ENCODE measurements at places on chromosomes 11 and 22.
A peak's percentile ranks its signal among the peaks of the same experiment; 100 is the strongest.

- DNase-seq: no peak
These were observed 3.5 kb downstream of the MEI1 start for GRCh38 chr22:41702763-41703162.

GRCh38 chr22:43465291-43466015 is 53.6 kb downstream of the MPPED1 start:
- no peak for DNase-seq

DNA sequence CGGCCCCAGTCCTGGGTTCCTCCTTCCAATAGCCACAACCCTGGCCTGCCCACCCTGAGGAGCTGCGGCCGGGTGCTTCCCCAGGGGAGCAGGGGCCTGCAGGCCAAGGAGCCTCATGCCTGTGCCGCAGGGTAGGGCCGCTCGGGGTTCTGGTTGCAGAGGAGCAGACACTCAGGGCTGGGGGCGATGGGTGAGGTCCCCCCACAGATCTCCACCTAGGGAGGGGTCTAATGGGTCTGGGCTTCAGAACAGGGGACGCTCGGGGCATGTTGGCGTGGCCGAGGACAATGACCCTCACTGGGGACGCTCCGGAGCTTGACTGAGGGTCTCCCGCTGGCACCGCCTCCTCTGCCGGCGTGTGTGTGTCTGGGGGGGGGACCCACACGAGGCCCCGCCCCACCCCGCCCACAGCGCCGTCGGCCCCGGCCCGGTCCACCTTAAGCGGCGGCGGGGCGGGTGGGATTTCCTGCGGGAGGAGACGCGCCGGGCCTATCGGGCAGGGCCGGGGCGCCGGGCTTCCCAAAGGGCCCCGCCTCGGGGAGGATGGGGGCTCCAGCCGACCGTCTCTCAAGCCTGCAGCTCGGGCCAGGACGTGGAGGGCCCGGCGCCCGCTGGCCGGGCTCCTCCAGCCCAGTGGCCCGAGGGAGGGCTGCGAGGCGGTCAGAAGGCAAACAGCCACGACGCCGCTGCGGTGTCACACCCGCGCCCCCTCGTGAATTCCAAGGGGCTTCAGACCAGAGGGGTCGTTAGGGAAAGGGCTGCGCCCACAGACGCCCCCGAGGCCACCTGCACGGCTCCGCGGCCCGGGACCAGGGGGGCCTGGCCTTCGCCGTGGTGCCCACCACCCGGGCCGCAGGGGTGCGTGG is 640 bp upstream of the ZDHHC8 start:
- peak; percentile 75 for DNase-seq

DNA sequence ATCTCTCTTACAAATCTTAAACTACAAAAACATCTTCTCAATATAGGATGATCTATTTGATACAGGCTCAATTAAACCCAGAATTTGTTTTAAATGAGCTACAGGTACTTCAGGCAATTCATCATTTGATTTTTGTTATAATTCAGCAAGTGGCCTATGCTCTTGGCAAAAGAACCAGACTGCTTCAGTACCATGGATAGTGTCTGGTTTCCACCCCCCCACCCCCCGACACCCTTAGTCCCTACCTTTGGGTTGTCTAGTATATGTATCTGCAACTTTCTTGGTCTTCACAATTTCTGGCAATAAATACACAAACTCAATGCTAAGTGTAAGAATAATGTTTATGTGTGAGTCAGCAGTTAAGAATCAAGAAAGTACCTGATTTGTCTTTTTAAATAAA is 97.3 kb upstream of the API5 start:
- no peak for DNase-seq

GRCh38 chr11:128868841-128869671 is 2.0 kb upstream of the KCNJ1 start:
- no peak for DNase-seq

DNA sequence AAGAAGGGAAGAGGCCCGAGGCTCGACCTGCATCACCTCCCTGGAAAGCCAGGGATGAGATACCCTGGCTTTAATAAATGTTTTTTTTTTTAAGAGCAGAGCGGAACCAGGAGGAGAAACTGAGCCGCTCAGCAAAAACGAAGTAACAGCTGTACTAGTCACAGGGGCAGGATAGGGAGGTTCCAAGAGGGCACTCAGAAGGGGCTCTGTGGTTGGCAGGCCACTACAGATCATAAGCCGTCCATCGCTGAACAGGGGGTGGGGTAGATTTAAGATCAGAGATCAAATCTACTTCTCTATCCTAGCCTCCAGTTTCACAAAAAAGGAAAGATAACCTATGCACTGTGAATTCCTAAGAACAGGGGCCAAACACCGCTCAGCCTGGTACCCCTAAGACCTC is 625 bp downstream of the EIF3D start:
- no peak for DNase-seq

GRCh38 chr22:39396797-39397195 is 2.8 kb upstream of the TAB1 start:
- no peak for DNase-seq

DNA sequence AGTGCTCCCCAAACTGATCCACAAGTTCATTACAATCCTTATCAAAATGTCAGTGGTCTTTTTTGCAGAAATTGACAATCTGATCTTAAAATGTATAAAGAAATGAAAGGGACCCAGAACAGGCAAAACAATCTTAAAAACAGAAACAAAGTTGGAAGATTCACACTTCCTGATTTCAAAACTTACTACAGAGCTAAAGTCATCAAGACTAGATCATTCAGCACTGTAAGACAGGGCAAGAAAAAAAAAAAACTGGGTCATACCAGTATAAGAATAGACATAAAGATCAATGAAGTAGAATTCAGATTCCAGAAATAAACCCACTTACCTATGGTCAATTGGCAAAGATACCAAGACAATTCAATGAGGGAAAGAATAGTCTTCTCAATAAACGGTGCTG is 4.5 kb upstream of the STK33 start:
- no peak for DNase-seq

- DNase-seq: no peak
These were observed 75.0 kb downstream of the NFAM1 start for GRCh38 chr22:42357221-42357620.

DNA sequence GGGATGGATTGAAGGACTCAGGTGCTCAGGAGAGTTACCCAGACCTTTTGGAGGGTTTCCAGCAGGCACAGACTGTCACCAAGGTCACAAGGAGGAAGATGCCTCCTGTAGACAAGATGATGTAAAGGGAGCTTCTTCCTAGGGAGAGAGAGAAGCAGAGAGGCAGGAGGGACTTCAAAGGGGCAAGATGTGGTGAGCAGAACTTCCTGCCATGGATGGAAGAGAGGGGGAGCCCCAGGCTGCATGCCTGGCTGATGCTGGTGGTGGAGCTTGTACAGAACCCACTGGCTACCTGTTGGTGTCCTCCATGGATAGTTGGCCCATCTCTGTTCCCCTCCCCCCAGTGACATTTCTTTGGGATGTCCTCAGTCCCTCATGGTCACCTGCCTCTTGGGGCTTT is 4.2 kb downstream of the HEPN1 start:
- no peak for DNase-seq

- no peak for DNase-seq
These were observed 1017.0 kb upstream of the TENM4 start for GRCh38 chr11:80457823-80458222.

DNA sequence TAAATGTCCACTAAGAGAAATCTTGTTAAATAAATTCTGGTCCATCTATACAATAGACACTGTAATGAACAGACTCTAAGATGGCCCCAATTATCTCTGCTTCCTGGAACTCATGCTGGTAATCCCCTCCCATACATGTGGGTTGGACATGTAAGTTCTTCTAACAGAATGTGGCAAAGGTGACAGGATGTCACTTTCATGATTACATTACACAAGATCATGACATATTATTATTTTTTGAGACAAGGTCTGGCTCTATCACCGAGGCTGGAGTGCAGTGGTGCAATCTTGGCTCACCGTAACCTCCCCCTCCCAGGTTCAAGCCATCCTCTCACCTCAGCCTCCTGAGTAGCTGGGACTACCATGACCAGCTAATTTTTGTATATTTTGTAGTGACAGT is 14.6 kb upstream of the NDUFC2 start:
- no peak for DNase-seq

DNA sequence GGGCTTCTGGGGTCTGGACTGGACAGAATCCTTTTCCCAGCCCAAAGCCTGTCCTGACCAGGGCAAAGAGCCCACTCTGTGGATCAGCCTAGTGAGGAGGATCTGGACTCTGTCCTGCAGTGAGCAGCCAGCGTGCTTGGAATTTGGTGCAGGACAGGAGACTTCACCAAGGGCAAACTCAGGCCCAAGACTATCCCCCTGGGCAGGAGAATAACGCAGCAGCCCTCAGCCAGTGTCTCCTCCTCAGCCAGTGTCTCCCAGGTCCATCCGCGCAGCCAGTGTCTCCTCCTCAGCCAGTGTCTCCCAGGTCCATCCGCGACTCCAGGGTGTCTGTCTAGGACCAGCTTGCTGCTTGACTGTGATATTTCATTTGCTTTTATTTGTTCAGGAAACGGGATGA is 1334.0 kb downstream of the TBC1D22A start:
- DNase-seq: no peak

GRCh38 chr22:38513063-38513462 is 7.0 kb upstream of the DDX17 start:
- DNase-seq: no peak

DNA sequence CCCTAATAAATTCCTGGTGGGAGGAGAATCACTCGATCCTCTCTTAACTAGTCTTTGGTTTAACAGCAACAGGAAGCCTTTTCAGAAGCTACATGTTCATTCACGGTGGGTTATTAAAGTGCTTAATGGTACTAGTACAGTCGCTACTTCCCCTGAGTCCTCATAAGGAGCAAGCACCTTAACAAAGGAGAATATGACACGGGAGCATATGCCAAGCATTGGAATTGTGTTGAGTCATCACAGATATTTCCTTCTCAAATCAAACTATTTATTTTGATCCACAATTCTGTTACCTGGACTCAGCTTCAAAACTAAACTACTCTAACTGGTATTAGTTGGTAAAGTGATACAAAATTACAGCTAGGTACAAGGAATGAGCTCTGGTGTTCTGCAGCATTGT is 177.5 kb upstream of the CTSC start:
- no peak for DNase-seq

- DNase-seq: no peak
These were observed 31.4 kb upstream of the AQP11 start for GRCh38 chr11:77558380-77558779.

DNA sequence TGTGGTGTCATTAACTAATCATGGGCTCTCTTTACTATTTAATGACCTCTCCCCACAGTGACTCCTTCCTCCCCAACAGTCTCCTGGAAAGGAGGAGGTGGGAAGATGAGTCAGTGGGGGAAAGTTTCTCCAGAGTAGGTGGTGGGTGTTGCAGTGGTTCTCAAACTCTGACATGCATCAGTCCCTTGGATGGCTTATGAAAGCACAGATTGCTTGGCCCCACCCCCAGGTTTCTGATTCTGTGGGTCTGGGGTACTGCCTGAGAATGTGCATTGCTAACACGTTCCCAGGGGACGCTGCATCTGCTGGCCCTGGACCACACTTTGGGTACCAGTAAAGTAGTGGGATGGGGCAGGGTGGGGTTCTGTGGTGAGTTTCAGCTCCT is 9.8 kb downstream of the CD82 start:
- peak; percentile 41 for DNase-seq

- no peak for DNase-seq
These were observed 8.7 kb upstream of the UCP3 start for GRCh38 chr11:74017631-74018030.

- DNase-seq: no peak
These were observed 79.5 kb downstream of the GAB2 start for GRCh38 chr11:78338138-78338537.

- no peak for DNase-seq
These were observed 415.9 kb upstream of the CADM1 start for GRCh38 chr11:115920092-115920461.

- DNase-seq: no peak
These were observed 44.6 kb upstream of the ZBED5 start for GRCh38 chr11:10902301-10903063.

- DNase-seq: no peak
These were observed 61.7 kb downstream of the BRD1 start for GRCh38 chr22:49765951-49766350.

- no peak for DNase-seq
These were observed 56.2 kb downstream of the WNT11 start for GRCh38 chr11:76150141-76150540.

GRCh38 chr22:43867839-43868635 is 5.7 kb upstream of the SULT4A1 start:
- DNase-seq: no peak

- no peak for DNase-seq
These were observed 1428.0 kb upstream of the TENM4 start for GRCh38 chr11:80868831-80869230.

- no peak for DNase-seq
These were observed 10.6 kb upstream of the NXPE4 start for GRCh38 chr11:114606003-114606801.

DNA sequence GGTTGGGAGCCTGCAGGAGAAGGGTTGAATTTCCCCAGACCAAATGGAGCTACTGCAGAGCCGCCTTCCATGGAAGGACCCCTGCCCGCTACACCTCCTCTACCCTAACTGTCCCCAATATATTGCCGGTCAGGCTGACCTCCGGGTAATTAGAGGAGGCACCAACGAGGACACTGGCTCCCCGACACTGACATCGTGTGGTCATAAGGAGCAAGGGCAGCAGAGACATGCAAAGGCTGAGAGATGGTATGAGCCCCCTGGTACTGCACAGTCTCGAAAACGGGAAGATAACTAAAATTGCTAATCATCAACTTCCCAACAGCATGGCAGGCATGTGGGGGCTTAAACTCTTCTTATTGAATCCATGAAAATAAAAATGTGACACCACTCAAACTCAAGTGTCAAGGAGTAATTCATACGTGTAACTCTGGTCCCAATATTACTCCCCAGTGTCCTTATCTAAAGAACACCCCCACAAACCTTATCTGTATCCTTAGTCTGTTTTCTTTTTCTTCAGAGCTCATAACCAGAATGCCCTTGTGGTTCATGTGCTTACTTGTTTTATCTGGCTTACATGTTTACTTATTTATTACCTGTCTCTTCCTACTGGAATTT is 4.4 kb downstream of the CAVIN3 start:
- DNase-seq: no peak

- DNase-seq: no peak
These were observed 147.6 kb downstream of the MIAT start for GRCh38 chr22:26804911-26805539.

DNA sequence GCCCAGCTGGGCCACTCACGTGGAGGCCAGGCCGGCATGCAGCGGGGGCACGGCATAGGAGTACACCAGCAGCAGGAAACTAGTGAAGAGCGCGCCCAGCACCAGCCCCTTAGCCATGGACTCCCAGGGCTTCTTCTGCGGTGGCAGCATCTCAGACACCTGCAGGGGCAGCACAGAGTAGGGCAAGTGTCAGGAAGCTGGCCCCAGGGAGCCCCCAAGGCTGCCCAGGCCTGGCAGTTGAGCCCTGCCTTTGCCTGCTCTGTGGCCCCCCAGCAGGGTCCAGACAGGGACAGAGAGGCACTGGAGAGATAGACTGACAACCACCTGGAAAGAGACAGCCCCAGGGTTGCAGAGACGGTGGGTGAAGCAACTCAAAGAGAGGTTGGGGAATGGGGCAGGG is 10.7 kb upstream of the SEC14L6 start:
- no peak for DNase-seq

DNA sequence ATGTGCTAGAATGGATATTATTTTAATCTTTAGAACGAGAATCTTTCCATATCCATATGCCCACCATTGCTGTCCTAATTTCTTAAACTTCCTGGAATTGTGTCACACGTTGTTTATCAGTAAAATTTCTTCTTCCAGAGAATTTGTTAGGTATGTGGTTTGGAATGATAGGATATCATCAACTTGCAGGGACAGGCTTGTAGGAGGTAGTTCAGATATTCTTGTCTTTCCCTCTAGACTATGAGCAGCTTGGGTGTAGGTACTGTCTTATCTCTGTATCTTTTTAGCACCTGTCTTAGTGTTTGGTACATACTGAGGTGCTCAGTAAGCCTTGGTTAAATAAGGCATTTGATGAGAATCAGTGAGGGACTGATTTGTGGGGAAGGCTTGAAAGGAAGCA is 3.4 kb downstream of the CTNND1 start:
- no peak for DNase-seq

All from activated T-helper 9 cell treated with anti-CD3 and anti-CD28 coated beads, Interleukin-2, amount 50 U/mL, for 16 hours (primary cell).